ENCODE measurements at places on chromosomes 2 and 18. TPM values are rescaled to one million over a fixed set of nuclear protein-coding genes. Genes with fewer than 3 reads are reported as not detected.

RPS27A gene
- 1,195 TPM for total RNA-seq

TMEM198 gene
- total RNA-seq = 7.1 TPM

MEP1B gene
- total RNA-seq = not detected

TRIM43 gene
- not detected for total RNA-seq

PARD3B gene
- total RNA-seq = 38.7 TPM

MYO3B gene
- 0.03 TPM for total RNA-seq

UGT1A3 gene
- total RNA-seq = not detected

RAPH1 gene
- total RNA-seq = 62.7 TPM

ASB18 gene
- not detected for total RNA-seq

FBXO36 gene
- 6.3 TPM for total RNA-seq

ASNSD1 gene
- total RNA-seq = 28.0 TPM

ERBB4 gene
- total RNA-seq = 16.8 TPM

CDH2 gene
- 1.5 TPM for total RNA-seq

M1AP gene
- total RNA-seq = 0.83 TPM

LIPG gene
- 6.9 TPM for total RNA-seq

SPOPL gene
- total RNA-seq = 39.7 TPM

COPS9 gene
- total RNA-seq = 113 TPM

RIT2 gene
- not detected for total RNA-seq

C2orf78 gene
- not detected for total RNA-seq

LTBP1 gene
- 57.4 TPM for total RNA-seq

ANKRD53 gene
- total RNA-seq = 0.82 TPM

INHA gene
- not detected for total RNA-seq

NT5DC4 gene
- total RNA-seq = 0.83 TPM

ALK gene
- total RNA-seq = 0.25 TPM

SPC25 gene
- 0.67 TPM for total RNA-seq

SPR gene
- 11.1 TPM for total RNA-seq

BOLL gene
- total RNA-seq = not detected

TCF7L1 gene
- total RNA-seq = 21.5 TPM

CRYBA2 gene
- total RNA-seq = not detected

TGFA gene
- 1.9 TPM for total RNA-seq

ITGAV gene
- 91.8 TPM for total RNA-seq

ARHGAP28 gene
- 9.4 TPM for total RNA-seq

C1GALT1C1L gene
- 1.4 TPM for total RNA-seq

NFE2L2 gene
- total RNA-seq = 145 TPM

ABCG8 gene
- total RNA-seq = 0.80 TPM

LIMS1 gene
- 102 TPM for total RNA-seq

RNF152 gene
- 55.6 TPM for total RNA-seq

PROKR1 gene
- not detected for total RNA-seq

ACVR1C gene
- 1.9 TPM for total RNA-seq

Data from lung (tissue), 17 donors.